ENCODE measurements at places on chromosomes 1 and 21. TPM values are rescaled to one million over a fixed set of nuclear protein-coding genes. Genes with fewer than 3 reads are reported as not detected.

DNA sequence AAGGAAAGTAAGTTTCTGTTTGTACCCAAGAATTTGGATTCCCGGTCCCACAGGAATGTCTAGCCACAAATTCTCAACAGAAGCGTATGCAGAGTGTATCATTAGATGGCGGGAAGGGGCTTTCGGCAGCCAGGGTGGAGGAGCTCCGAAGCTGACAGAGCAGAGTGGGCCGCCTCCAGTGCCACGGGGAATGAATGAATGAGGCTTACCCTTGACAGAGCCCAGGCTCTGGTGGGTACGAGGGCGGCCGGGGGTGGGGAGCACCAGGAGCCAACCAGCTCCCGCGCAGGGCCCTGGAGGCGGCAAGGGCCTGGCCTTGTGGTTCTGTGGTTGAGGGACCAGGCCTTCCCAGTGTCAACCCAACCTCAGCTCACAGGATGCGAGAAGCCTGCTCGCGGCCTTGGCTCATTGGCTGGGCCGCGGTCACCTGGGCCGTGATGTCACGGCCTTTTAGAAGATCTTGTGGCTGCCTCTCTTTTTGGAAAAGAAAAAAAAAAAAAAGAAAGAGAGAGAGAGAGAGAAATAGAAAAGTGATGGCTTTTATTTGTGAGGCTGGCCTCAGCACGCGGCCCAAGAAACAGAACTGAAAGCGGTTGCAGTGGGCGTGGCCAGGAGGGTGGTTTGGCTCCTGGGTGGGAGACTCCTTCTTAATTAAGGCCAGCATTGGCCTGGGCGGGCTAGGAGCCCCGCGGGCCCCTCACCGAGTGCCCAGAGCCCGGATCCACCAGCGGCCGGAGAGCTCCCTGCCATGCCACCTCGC lies 34.9 kb upstream of the RUNX3 start:
- no peak overlapping the region for H3K27ac ChIP-seq
- DNase-seq = no peak
- no peaks in the 10 kb centered on the region for H3K36me3 ChIP-seq
- peaks cover 99% of the 10 kb centered on the region for H3K27me3 ChIP-seq
- H3K4me3 ChIP-seq = no peak overlapping the region
- H3K4me1 ChIP-seq = no peaks in the 10 kb centered on the region

The C4BPA gene
- total RNA-seq = not detected

GRCh38 chr1:17933971-17934370 lies 173.6 kb upstream of the IGSF21 start:
- H3K36me3 ChIP-seq = no peaks in the 10 kb centered on the region
- H3K27ac ChIP-seq = no peak overlapping the region
- peaks cover 18% of the 10 kb centered on the region for H3K4me1 ChIP-seq
- no peak for DNase-seq
- peaks cover 50% of the 10 kb centered on the region for H3K27me3 ChIP-seq

The SLC1A7 gene
- 0.44 TPM for total RNA-seq

The CTTNBP2NL gene
- total RNA-seq = 14.3 TPM

- H3K27ac ChIP-seq = no peak overlapping the region
- no peaks in the 10 kb centered on the region for H3K27me3 ChIP-seq
- H3K36me3 ChIP-seq = no peaks in the 10 kb centered on the region
- no peak overlapping the region for H3K4me3 ChIP-seq
- DNase-seq = no peak
Measured at GRCh38 chr1:94778808-94779207, 41.3 kb upstream of the SLC44A3 start.

The MPZ gene
- total RNA-seq = 3.5 TPM

The KRTAP13-2 gene
- total RNA-seq = not detected

The PRKAA2 gene
- total RNA-seq = 112 TPM

Data from left ventricle myocardium inferior (tissue), 1 donor.